CD14-positive monocyte (primary cell): ENCODE measurements at places on chromosomes 2 and 18.

GRCh38 chr2:71893646-71894045, 254.0 kb downstream of the CYP26B1 start:
- no peak for DNase-seq

- DNase-seq = no peak
These were observed 1.2 kb downstream of the MXD1 start for GRCh38 chr2:69916106-69916505.

DNA sequence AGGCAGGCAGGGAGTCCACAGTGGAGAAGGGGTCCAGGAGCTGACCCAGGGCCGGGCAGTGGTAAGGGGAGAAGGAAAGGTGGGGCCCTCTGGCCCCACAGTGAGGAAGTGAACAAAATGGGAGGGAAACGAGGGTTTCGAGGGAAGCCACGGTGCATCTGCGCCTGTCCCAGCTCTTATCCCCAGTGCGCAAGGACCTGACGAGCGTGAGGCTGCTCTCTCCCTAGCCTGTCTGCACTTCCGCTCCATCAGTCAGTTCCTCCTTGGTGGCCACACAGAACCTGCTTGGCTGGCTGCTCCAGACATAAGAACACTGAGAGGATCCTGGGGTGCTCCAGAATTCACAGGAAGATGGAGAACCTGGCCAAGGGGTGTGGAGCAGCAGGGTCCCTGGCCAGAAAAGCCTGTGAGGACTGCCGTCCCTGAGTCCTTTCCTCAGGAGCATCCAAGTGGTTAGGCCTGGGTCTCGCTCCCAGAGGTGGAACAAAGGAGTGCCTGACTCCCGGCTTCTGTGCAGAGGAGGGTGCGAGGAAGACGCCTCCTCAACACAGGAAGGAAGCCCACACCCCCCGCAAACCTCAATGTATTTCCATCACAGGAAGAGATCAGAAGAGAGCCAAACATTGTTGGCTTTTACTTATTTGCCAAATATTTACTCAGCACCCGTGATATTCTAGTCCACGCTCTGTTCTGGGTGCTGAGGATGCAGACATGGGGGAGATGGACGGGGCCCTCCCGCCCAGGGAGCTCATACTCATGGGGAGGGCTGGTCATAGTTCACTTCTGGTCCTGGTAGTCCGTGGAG, 43.7 kb upstream of the SEMA4C start:
- peak; percentile 68 for DNase-seq

DNA sequence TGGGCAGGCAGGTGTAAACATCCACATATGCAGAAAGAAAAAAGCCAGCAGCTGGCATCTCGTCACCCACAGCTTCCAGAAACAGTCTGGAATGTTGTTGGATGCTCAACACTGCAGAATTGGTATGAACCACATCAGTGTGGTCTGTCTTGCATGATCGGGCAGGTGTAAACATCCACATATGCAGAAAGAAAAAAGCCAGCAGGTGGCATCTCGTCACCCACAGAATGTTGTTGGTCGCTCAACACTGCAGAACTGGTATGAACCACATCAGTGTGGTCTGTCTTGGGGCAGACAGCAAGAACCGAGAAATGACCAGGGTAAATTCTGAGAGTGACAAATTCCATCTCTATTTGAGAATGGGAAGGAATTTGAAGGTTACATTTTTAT, 39.6 kb downstream of the DOCK10 start:
- DNase-seq = no peak

- DNase-seq = no peak
These were observed 9.7 kb downstream of the CCT4 start for GRCh38 chr2:61878761-61879160.

GRCh38 chr18:54150226-54150625, 74.2 kb downstream of the MBD2 start:
- DNase-seq = no peak

DNA sequence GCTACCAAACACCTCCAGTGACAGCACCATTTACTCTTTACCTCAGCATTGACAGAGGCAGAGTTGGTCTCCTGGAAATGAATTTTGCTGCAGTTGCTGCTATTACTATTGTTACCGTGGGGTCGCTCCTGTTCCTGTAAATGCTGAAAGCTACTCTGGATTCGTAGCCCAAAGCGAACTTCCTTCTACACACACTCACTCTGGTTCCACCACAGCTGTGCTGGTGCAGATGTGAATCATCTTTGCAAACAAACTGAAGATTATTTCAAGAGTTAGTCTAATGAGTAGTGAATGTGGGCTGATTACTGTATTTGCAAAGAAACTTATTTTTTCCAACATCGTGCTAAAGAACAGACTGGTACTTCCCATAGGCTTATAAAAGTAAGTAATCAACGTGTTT, 304.0 kb downstream of the LPIN1 start:
- DNase-seq = peak; percentile 55

GRCh38 chr2:68775272-68775842, 40.7 kb downstream of the ARHGAP25 start:
- DNase-seq = no peak

- no peak for DNase-seq
These were observed 118.3 kb downstream of the MGAT5 start for GRCh38 chr2:134372141-134372540.

DNA sequence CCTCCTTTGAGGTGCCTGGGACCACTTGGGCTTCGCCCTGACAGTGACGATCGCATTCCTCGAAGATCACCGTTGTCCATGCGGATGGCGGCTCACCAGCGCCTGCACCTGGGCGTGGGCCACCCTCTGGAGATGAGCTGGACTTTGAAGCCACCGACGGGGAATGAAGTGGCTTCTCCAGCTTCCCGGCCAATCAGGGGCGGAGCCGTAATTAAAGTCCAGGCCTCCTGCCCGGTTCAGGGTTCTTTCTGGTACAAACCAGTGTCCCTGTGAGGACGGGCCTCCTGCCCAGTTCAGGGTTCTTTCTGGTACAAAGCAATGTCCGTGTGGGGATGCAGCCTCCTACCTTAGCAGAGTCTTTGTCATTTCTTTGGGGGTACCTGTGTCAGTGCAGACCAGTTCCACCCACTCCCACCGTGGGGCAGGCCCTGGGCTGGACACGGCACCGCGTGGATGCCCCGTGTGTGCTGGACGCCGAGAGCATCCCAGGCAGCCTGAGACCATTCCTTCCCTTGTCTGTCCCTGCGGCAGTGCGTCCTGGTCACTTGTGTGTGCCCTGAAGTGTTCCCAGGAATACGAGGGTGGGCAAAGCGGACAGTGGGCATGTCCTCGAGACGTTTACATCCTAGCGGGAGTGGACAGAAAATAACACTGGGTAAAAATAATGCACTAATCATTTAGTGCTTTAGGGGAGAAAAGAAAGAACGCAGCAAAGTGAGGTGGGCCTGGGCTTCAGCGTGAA, 55.0 kb downstream of the KCNG2 start:
- DNase-seq = no peak

DNA sequence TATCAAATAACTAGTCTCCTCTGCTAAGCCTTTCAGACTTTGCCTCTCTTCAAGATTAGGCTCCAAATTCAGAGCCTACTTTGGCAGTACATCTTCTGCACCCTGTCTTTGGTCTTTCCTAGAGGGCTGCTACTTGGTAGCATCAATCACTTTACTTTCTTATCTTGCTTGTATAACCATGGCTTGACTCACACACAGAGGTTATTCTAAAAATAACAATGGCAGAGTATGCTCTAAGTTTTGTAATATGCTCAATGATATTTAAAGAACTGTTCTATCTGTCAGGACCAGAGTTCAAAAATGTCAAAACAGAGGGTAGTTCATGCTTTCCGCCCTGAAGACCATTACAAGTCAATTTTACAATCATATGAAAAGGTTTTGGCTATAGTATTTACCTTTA, 27.7 kb downstream of the THOC1 start:
- DNase-seq = no peak

DNA sequence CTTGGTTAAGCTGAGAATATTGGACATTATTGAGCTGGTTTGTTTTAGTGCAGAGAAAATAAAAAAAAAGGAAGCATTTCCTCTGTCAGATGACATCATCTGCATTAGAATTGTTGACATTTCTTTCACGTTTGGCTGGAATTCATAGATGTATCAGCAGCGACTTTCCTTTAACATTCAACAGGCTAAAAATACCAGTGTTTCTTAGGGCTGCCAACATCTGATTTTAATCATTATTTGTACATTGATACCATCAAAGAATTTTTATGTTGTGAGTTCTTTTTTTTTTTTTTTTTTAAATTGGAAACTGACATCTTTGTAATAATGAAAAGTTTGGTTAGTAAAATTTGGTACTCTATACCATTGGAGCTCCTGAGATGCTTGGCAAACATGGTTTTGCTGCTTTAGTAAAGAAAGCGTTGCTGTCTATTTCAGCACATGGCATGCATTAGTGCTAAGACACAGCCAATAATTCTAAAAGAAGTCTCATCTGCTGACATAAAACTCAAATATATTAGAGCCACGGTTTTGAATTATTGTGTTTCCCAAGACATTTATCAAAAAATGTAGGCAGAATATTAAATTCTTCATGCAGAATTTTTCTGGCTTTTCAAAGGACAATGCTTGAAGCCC, 33.6 kb downstream of the GTF2A1L start:
- DNase-seq = no peak

GRCh38 chr2:192828175-192828574, 633.4 kb upstream of the TMEFF2 start:
- DNase-seq = no peak

DNA sequence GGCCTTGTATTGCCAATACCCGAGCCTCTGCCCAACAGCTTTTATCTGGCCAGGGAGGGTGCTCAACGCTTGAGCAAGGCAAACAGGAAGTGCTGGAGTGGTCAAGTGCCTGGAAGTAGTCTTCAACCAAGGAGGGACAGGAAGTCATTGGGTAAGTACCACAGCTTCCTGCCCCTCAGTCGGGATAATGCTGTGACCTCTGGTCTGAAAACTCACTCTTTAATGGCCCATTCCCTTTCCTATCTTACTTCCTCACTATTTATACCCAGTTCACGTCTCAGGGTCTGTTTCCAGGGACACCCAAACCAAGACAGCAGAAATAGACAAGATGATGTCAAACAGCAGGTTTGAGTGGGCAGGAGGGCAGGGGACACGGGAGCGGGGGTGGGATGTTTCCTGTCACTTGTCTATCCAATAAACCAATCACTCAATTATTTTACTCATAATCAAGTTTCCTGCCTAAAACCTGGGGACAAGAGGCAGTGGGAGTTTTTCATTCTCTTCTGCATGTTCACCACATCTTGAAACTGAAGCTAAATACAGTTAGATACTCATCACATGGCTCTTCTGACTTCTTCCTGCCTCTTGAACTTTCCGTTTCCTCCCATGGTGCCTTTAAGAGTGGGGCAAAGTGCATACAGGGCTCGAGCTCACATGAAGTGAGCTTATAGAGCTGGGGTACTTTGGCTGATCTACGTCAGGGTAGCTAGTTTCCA, 68.9 kb upstream of the CAB39 start:
- DNase-seq = peak; percentile 69

DNA sequence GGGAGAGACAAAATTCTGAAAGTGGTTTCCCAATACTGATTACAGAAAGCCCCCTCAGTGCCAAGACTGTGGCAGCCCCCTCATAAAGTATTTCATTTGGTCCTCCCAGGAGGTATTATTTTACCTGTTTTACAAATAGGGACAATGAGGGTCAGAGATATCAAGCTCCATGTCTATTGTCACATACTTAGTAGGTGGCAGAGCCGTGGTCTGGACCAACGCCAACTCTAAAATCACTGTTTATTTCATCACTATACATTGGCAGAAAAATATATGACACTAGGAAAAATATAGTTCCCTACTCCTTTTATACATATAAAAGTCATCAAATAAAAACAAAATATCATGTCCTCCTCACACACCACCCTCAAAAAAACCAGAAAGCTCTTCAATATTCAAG, 68.6 kb downstream of the DHRS9 start:
- DNase-seq = no peak

- DNase-seq = no peak
These were observed at the start of gene SFTPB for GRCh38 chr2:85668009-85668856. Gene SFTPB, minus strand, starts transcription at chr2:85668199. Its CDS starts 16 bp downstream, at chr2:85668183.

DNA sequence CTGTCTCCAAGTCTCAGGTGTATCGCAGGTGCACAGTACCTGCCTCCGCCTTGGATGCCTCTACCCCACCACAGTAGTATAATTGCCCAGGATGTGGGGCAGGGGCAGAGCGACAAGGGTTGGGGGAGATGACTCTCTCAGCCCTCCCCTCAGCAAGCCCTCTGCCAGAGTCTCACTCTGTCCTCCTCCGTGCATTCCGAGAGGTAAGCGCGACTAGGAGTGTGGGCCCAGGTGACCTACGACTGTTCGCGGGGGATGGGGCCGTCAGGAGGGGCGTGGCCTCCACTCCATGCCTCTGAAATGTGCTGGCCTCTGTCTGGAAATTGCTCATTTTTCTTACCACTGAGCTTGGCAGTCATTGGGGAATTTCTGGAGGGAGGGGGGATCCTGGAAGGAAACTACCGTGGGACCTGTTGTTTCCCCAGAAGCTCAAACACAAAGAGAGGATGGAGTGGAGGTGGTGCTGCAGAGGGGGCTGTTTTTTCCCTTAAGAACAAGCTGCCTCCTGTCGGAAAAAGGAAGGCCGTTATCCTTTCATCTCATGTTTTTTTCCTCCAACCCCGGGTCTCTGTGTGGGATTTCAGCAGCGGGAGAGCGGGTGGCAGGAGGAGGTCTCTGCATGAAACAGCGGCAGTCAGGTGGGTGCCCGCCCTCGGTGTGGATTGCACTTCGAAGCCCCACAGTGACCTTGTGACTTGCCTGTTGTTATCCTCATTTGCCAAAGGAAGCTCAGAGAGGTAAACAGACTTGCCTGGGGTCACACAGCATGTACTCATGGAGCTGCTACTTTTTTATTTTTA, 13.0 kb upstream of the RALB start:
- no peak for DNase-seq

DNA sequence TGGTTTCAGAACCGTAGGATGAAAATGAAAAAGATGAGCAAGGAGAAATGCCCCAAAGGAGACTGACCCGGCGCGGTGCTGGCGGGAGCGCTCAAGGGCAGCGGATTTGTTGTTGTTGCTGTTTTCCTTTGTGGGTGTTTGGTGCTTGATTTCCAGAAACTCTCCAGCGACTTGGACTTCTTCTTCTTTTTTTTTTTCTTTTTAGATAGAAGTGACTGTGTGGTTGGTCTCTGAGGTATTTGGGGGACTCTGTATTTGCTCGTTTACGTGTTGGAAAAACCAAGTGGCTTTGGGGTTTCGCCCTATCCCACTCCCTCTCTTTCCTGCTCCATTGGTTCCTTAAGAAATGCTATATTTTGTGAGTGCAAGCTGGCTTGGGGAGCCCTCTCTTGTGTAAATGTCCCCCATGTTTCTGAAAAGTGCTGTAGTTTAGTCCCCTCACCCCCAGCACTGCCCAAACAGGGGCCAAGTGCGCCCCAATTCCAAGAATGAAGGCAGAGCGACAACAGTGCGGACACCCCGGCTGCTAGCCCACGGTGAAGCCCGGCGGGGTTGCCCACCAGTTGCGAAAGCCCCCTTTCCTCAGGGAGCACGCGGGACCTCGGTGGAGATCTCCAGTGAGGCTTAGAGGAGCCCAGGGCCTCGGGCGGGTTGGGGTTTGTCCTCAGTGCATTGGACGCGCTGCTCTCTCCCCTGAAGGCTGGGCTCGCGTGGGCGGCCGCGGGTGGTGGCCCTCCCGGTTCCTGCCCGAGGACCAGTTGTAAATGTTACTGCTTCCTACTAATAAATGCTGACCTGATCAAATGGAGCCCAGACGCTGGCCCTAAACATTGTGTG, 1.8 kb downstream of the HOXD9 start:
- no peak for DNase-seq

GRCh38 chr2:39547811-39548719, 111.0 kb upstream of the MAP4K3 start:
- DNase-seq = no peak

- no peak for DNase-seq
These were observed 114.4 kb upstream of the DTNA start for GRCh38 chr18:34595690-34596089.

- DNase-seq = no peak
These were observed 77.6 kb downstream of the AP1S3 start for GRCh38 chr2:223759569-223760430.

GRCh38 chr2:41947701-41948396, 100.0 kb upstream of the PKDCC start:
- DNase-seq = no peak
